ENCODE measurements at places on chromosomes 3 and 15. TPM values are rescaled to one million over a fixed set of nuclear protein-coding genes. Genes with fewer than 3 reads are reported as not detected.

The SKIL gene
- 54.8 TPM for total RNA-seq

The CCR5 gene
- total RNA-seq, result not detected

The C2CD4A gene
- total RNA-seq, result 3.0 TPM

The MCF2L2 gene
- 0.14 TPM for total RNA-seq

The TM4SF4 gene
- total RNA-seq, result 40.8 TPM

The SEMA6D gene
- 6.2 TPM for total RNA-seq

The CP gene
- not detected for total RNA-seq

The SERPINI1 gene
- not detected for total RNA-seq

The DGKG gene
- 26.3 TPM for total RNA-seq

DNA sequence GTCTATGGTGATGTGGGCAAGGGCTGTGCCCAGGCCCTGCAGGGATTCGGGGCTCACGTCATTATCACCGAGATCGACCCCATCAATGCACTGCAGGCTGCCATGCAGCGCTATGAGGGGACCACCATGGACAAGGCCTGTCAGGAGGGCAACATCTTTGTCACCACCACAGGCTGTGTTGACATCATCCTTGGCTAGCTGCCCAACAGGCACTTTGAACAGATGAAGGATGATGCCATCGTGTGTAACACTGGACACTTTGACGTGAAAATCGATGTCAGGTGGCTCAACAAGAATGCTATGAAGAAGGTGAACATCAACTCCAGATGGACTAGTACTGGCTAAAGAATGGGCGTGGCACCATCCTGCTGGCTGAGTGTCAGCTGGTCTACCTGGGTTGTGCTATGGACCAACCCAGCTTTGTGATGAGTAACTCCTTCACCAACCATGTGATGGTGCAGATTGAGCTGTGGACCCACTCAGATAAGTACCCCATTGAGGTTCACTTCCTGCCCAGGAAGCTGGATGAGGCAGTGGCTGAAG, 6.1 kb upstream of the USP8 start:
- H3K27ac ChIP-seq, result no peak overlapping the region
- DNase-seq, result no peak
- no peaks in the 10 kb centered on the region for H3K4me1 ChIP-seq

- no peaks in the 10 kb centered on the region for H3K27me3 ChIP-seq
- no peaks in the 10 kb centered on the region for H3K4me1 ChIP-seq
- H3K36me3 ChIP-seq, result no peaks in the 10 kb centered on the region
- H3K4me3 ChIP-seq, result no peak overlapping the region
- DNase-seq, result peak; percentile 43
- H3K27ac ChIP-seq, result peak overlapping the region; percentile 26
Observed at GRCh38 chr3:12750223-12750622, 8.8 kb downstream of the TMEM40 start.

DNA sequence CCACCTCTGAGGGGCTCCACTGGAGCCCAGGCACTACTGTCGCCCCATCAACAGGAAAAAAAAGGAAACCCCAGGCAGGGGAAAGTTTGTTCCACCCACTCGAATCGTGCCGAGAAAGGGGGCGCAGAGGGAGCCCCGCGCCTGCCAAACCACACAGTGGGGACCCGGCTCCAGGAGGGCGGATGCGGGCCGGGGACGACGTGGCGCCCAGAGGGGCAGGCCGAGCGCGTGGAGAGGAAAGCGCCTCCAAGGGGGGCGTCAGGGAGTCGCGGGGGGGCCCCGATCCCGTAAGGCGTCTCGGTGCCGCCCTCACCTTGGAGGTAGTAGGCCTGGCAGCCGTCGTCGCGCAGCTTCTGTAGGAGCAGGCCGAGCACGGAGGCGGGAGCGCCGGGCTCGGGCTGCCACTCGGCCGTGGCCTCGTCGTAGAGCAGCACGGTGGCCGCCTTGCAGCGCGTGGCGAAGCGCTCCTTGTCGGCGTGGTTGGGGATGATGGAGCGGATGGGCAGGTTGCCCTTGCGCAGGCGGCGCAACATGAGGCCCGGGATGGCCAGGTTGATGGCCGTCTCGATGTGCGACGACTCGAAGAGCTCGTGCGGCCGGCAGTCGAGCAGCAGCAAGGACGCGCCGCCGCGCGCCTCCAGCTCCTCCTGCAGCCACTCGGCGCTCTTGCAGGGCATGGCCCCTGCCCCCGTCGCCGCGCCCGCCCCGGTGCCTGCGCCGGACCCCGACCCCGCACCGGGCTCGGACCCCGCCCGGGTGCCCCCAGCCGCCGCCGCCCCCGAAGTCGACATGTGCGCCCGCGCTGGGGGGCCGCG, 627 bp downstream of the DUSP7 start:
- H3K27me3 ChIP-seq, result no peaks in the 10 kb centered on the region
- peaks cover 24% of the 10 kb centered on the region for H3K36me3 ChIP-seq
- H3K4me1 ChIP-seq, result peaks cover 61% of the 10 kb centered on the region
- peak overlapping the region; percentile 73 for H3K27ac ChIP-seq
- H3K4me3 ChIP-seq, result peak overlapping the region; percentile 82
- peak; percentile 49 for DNase-seq

- H3K27ac ChIP-seq, result no peak overlapping the region
- H3K4me3 ChIP-seq, result no peak overlapping the region
Observed at GRCh38 chr3:5813521-5813920, 626.0 kb downstream of the EDEM1 start.

DNA sequence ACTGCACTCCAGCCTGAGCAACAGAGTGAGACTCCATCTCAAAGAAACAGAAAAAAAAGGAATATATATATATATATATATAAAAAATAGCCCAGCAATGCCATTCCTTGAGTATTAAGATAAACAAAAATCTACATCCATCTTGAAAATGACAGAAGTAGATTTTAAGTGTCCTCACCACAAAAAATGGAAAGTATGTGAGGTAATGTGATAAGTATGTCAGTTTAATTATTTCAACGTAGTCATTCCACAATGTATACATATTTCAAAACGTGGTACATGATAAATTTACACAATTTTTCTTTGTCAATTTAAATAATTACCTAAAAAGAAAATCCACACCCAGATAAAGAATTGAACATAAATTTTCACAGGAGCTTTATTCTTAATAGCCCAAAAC, 54.9 kb downstream of the HCN4 start:
- H3K36me3 ChIP-seq, result no peaks in the 10 kb centered on the region
- H3K4me1 ChIP-seq, result no peaks in the 10 kb centered on the region
- H3K27me3 ChIP-seq, result peaks cover 5% of the 10 kb centered on the region
- DNase-seq, result no peak
- no peak overlapping the region for H3K27ac ChIP-seq
- H3K4me3 ChIP-seq, result no peak overlapping the region

DNA sequence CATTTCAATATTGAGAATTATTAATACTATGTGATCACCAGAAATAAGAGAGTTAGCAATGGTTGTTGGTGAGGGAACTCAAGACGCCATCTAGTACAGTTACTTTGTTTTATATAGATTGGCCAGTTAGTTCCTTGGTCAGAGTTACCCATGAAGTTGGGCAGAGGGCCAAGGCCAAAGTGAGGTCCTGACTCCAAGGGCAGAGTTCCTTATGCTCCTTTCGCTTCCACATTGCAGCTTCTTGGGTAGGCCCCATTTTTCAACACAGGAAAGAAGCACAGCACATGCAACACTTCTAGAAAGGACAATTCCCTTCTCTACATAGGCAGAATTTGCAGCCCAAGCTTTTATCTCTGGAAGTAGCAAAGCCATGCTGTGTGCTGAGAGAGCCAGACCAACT, 178.6 kb downstream of the KCNAB1 start:
- no peaks in the 10 kb centered on the region for H3K36me3 ChIP-seq
- peak; percentile 34 for DNase-seq
- no peak overlapping the region for H3K27ac ChIP-seq

DNA sequence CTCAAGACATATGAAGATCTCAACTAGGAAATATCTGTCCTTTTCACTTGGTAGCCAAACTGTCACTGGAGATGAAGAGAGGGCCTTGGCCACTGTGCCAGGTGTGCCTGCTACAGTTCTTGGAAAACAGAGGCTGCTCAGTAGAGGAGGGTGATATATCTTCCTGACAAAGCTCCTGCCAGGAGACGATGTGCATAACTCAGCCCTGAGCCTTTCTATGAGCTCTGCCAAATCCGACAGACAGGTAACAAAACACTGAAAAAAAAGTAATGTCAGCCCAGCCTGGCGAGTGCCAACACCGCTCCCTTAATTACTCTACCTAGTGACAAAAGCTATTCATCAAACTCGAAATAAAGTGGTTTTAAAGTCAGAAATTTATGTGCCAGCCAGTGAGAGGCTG, 123.2 kb downstream of the MFSD1 start:
- no peaks in the 10 kb centered on the region for H3K36me3 ChIP-seq
- no peak overlapping the region for H3K27ac ChIP-seq
- DNase-seq, result no peak
- H3K4me3 ChIP-seq, result no peak overlapping the region
- no peaks in the 10 kb centered on the region for H3K27me3 ChIP-seq
- no peaks in the 10 kb centered on the region for H3K4me1 ChIP-seq

GRCh38 chr3:69784954-69785514, 45.8 kb downstream of the MITF start:
- peaks cover 48% of the 10 kb centered on the region for H3K4me1 ChIP-seq
- no peaks in the 10 kb centered on the region for H3K27me3 ChIP-seq
- no peak overlapping the region for H3K4me3 ChIP-seq
- H3K27ac ChIP-seq, result no peak overlapping the region
- no peaks in the 10 kb centered on the region for H3K36me3 ChIP-seq

DNA sequence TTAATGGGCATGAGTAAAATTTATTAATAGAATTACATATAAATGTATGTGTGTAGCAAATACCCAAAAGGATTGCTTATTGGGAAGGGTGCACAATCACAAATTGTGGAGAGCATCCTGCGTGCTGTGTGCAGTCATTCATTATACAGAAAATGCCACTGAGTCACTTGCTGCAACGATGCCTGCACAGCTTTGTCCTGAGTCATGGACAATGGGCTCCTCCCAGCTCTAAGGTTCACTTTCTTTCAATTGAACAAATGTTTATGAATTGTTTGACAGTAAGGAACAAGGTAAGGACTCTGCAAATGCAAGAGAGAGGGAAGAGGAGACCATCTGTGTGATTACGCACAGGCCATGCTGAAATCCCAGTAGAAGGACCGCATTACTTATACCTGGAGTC, 18.7 kb downstream of the CFAP161 start:
- DNase-seq, result no peak
- H3K27me3 ChIP-seq, result no peaks in the 10 kb centered on the region
- H3K4me3 ChIP-seq, result no peak overlapping the region
- H3K36me3 ChIP-seq, result no peaks in the 10 kb centered on the region
- no peak overlapping the region for H3K27ac ChIP-seq
- H3K4me1 ChIP-seq, result peaks cover 15% of the 10 kb centered on the region

DNA sequence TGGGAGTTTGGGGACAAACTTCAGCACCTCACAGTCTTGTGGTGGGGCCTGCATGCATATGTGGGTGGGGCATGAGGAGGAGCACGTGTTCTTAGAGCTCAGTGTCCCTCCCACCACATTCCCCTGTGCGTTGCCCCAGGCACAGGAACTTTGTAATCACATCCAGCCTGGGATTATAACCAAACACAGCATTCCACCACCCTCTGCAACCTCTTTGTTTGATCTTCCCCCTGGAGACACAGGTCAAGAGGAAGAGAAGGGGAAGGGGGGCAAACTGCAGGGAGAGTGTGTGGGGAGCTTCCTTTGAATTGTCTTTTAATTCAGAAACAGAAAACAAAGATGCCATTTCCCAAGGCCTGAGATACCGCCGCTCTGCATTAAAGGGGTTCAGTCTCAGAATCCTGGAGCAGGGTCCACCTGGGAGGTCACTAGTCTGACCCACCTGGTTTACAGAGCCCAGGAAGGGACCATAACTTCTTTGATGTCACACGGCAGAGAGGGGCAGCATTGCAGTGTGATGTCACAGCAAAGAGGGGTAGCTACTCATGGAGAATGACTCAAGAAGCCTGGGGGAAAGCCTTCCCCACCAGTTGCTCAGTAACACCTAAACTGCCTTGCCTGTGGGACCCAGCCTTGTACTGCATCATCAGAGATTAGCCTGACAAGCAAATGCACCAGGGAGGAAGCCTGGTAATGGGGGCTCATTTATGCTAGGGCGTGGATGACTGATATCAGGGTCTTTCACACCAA, 106.3 kb upstream of the RNU6-1 start:
- no peak overlapping the region for H3K4me3 ChIP-seq
- DNase-seq, result peak; percentile 73

- DNase-seq, result no peak
- H3K36me3 ChIP-seq, result no peaks in the 10 kb centered on the region
- no peaks in the 10 kb centered on the region for H3K27me3 ChIP-seq
Observed at GRCh38 chr15:89034305-89034704, 54.0 kb upstream of the ABHD2 start.

- no peaks in the 10 kb centered on the region for H3K36me3 ChIP-seq
- no peaks in the 10 kb centered on the region for H3K27me3 ChIP-seq
- H3K4me1 ChIP-seq, result no peaks in the 10 kb centered on the region
- DNase-seq, result no peak
Observed at GRCh38 chr3:97388774-97389173, 375.8 kb upstream of the ARL6 start.

GRCh38 chr15:82184776-82185175, 77.8 kb downstream of the EFL1 start:
- no peak overlapping the region for H3K27ac ChIP-seq
- H3K4me3 ChIP-seq, result no peak overlapping the region
- H3K4me1 ChIP-seq, result peaks cover 3% of the 10 kb centered on the region
- DNase-seq, result no peak

GRCh38 chr15:65414841-65415621, 7.7 kb downstream of the IGDCC4 start:
- peak overlapping the region; percentile 55 for H3K27ac ChIP-seq
- no peaks in the 10 kb centered on the region for H3K27me3 ChIP-seq
- peaks cover 15% of the 10 kb centered on the region for H3K4me1 ChIP-seq
- H3K4me3 ChIP-seq, result no peak overlapping the region

- H3K27ac ChIP-seq, result no peak overlapping the region
- no peaks in the 10 kb centered on the region for H3K4me1 ChIP-seq
- no peaks in the 10 kb centered on the region for H3K27me3 ChIP-seq
- no peak overlapping the region for H3K4me3 ChIP-seq
- no peak for DNase-seq
Observed at GRCh38 chr3:196063456-196063855, 18.4 kb downstream of the TFRC start.

DNA sequence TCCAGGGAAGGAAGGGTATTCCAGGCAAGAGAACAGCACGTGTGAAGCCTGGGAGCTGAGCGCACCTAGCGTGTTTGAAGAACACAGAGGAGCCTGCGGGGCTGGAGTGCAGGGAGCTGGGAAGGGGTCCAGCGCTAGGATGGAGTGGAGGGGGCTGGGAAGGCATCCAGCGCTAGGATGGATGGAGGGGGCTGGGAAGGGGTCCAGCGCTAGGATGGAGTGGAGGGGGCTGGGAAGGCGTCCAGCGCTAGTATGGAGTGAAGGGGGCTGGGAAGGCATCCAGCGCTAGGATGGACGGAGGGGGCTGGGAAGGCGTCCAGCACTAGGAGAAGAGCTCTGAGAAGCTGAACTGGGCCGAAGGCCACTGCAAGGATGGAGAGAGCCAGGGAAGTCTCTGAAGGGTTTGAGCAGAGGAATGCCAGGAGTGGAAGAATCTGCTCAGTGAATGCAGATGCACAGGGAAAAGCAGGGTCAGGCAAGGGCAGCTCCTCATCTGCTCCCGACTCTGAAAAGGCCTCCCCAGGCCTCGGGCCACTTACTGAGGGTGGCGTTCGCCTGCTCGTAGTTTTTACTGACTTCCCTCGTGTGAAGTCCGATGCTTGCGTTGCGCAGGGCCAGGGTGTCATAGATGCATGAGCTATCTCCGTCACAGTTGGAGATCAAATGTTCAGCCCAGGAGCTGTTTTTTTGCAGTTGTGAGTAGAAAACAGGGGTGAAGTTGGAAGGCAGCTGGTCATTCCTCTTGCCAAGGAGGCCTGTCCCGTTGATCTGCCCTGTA, 39.8 kb downstream of the MUC20 start:
- peak; percentile 70 for DNase-seq
- H3K36me3 ChIP-seq, result no peaks in the 10 kb centered on the region
- H3K4me1 ChIP-seq, result peaks cover 4% of the 10 kb centered on the region
- no peak overlapping the region for H3K4me3 ChIP-seq

Measured in stomach (tissue), 19 donors.